ENCODE measurements at places on chromosomes 2 and 18.

DNA sequence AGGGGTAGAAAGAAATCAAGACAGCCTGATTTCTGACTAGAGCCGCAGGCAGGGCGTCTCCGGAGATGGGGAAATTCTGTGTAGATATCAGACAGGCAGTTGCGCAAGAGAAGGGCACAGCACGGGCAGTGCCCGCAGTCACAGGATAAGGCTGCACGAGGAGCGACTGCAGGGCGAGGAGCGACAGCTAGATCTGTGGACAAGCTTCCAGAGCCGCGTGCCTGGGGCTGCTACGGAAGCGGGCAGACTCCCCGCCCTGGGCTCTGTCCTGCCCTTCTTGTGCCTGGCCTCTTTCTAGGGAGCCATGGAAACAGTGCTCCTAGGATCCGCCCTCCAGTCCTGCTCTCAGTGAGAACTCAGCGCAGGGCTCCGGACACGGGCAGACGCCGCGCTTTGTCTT, 12.6 kb downstream of the MC5R start:
- no peak for DNase-seq

- DNase-seq, result no peak
These were observed 23.0 kb upstream of the CPS1 start for GRCh38 chr2:210533389-210533788.

GRCh38 chr2:219728991-219729487, 101.6 kb downstream of the SLC4A3 start:
- DNase-seq, result no peak

- DNase-seq, result no peak
These were observed 239.6 kb downstream of the LPIN1 start for GRCh38 chr2:11985817-11986566.

- no peak for DNase-seq
These were observed 109.4 kb downstream of the BAZ2B start for GRCh38 chr2:159506764-159507440.

- DNase-seq, result no peak
These were observed 29.8 kb downstream of the ALPK2 start for GRCh38 chr18:58599106-58599505.

DNA sequence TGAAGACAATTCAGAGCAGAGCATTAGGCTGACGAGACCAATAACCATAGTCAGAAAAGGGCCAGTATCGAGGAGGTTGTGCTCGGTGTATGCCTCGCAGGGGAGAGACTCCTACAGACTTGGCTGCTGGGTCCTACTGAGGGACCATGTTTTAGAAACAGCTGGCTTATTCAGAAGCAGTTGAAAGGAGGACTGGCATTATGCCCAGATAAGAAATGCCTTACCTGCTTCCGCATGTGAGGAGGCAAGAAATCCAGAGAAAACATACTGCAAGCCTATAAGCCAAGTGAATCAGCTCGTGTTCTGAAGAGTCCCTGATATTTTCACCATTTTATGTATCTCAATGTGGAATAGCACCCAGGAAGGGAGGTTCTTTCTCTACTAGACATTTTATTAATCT, 434.7 kb downstream of the GRB14 start:
- no peak for DNase-seq

Data from stimulated activated CD8-positive, alpha-beta memory T cell treated with anti-CD3 and anti-CD28 coated beads, Interleukin-4, amount 100 ng/mL, for 1 hour (primary cell).